Stimulated activated CD4-positive, alpha-beta T cell treated with anti-CD3 and anti-CD28 coated beads, Interleukin-15, amount 100 ng/mL, for 1 hour (primary cell): ENCODE measurements at places on chromosomes 11 and 22.

DNA sequence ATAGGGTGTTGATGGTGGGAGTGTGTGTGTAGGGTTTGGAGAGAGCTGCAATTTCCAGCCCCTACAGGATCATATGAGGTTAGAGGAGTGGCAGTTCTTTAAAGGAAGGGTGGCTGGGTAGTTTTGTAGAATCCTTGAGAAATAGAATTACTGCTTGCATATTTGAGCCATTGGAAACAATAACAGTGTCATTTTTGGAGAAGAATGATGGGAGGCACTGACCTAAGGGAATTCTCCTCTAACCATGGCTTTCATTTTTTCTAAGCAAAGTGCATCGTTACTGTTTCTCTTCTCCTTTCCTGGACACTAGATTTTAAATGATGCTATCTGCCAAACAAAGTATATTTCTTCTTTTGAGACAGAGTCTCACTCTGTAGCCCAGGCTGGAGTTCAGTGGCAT, 66.9 kb upstream of the RRM1 start:
- DNase-seq = no peak

DNA sequence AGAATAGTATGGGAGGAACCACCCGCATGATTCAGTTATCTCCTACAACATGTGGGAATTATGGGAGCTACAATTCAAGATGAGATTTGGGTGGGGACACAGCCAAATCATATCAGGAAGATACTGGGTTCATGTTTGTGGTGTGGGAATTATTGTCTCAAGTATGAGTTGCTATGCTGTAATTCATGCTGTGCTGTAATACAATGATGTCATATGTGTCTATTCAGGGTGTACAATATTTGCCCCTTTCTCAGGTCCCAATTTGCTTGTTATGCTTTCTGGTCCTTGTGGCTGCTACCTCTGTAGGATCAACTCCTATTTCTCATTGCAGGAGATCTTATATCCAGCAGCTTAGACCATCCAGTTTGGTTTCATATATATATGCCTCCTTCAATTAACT, 52.2 kb upstream of the ARHGAP20 start:
- DNase-seq = no peak

DNA sequence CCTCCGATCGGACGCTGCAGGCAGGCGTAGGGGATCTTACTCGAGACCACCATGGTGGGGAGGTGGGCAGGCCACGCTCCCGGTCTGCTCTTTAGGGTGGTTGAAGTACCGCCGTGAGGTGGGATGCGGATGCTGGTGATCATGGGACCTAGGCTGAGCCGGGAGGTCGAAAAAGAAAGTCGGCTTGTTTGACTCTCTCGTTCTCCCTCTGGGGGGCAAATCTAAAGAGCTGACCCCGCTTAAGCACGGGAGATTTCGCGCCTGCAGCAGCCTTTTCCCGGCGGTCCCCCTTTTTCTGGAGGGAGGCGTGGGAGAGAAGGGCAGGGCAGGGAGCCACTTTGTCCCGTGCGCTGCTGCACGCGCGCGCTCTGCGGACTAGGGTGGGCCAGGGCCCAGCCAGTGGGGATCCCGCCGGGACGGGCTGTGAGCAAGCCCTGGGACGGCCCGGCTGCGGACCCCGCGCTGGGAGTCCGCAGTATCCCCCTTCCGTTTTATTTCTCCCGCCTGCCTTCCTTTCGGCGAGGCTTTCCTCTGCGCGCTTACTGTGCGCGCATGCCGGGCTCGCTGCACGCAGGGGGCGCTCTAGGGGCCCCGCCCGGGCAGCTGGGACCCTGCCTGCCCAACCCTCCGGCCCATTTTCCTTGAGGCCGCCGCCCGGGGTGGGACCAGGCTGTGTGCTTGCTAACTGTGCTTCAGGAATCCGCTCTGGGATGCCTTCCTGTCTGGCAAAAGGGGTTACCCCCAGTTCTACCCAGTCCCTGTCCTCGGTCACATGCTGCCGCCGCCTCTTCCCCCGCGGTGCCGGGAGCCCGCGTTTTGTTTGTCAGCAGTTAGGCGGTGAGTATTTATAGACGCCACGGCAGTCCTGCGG, 81.0 kb downstream of the PRR5L start:
- DNase-seq = no peak

DNA sequence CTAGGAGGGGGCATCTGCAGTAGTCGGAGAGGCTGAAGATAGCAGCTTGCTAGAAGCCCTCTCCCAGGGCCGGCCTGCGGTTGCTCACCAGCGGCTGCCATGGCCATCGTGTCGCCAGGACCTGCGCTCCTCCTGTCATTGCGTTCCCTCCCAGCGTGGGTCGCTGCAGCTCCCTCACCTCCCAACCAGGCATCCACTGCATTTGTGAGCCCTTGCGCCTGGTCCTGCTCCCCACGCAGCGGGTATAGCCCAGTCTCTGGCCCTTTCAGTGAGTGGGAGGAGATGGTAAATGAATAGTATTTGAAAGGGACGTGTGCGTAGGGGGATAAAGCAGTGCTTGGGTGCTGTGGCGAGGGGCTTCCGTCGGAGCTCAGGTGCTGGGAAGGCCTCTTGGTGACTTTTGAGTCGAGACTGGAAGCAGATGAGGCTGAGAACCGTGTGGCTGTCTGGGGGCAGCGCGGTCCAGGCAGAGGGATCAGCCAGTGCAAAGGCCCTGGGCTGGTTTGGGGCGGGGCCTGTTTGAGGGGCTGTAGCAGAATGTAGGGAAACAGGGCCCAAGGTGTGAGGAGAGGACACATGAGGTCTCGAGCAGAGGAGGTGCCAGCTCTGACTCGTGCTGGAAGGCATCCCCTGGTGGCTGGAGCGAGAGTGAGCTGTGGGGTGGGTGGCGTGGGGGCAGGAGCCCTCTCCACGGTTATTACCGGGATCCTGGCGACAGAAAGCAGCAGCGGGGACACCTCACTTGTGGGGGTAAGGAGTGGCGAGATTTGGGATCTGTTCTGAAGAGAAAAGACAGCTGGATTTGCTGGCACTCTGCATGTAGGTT, 39.3 kb downstream of the LRP5 start:
- no peak for DNase-seq

DNA sequence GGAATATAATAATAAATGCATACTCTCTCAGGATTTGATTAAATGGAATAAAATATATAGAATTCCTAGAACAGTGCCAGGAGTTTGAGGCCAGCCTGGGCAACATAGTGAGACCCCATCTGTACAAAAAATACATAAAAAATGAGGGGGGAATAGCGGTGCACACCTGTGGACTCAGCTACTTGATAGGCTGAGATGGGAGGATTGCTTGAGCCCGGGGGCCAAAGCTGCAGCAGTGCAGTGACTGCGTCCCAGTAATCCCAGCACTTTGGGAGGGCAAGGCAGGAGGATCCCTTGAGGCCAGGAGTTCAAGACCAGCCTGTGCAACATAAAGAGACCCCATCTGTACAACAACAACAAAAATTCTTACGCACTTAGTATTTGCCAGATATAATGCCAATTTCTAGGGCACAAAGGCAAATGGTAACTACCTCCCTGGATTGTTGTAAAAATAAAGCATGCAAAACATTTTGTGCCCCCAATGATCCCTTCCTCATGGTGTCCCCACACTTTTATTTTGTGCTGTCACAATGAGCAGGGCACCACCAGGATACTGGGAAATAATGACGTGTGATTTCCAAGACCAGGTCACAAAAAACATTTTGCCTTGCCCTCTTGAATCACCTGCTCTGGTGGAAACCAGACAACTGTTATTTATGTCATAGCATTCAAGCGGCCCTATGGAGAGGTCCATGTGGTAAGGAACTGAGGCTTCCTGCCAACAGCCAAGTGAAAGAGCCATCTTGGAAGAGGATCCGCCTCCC, 18.3 kb upstream of the ZNF280A start:
- DNase-seq = no peak

GRCh38 chr11:35549787-35550186, 24.4 kb upstream of the PAMR1 start:
- no peak for DNase-seq
